ENCODE measurements at places on chromosomes 13 and 19.

DNA sequence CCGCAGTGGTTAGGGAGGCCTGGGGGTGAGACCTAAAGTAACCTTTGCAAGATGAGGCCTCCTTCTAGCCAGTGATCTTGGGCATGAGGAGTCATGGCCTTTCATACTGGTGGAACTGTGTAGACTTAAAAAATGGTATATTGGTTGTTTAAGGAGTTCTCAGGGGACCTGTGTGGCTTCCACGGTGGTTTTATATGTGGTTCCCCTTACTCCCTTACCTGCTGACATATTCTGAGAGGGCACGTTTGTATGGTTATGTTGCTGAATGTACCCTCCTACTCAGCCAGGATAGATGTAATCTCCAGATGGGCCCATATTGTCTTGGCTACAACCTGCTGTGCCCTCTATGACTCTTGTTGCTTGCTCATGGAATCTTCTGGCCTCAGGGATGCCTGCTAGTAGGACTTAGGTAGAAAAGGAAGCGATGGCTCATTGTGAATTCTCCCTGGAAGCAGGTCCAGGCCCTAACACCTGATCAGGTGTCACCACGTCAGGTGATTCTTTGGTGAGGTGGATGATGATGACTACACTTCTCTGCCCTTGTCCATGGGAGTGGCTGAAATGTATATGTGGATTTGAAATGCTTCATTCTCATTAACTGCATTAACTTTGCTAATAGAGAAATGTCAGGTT lies 1.8 kb downstream of the ZNF460 start:
- DNase-seq = no peak

DNA sequence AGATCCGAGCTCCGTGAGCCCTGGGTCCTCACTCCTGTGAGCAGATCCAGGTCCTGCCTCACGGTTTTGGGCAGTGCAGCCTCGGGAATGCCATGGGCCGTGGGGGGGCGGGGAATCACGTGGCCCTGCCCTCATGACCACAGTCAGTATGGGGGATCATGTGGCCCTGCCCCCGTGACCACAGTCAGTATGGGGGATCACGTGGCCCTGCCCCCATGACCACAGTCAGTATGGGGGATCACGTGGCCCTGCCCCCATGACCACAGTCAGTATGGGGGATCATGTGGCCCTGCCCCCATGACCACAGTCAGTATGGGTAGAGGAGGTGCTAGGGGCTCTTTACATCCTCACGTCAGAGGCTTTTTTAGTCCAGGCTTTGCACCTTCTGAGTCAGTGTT lies 64.3 kb upstream of the F7 start:
- DNase-seq = no peak

DNA sequence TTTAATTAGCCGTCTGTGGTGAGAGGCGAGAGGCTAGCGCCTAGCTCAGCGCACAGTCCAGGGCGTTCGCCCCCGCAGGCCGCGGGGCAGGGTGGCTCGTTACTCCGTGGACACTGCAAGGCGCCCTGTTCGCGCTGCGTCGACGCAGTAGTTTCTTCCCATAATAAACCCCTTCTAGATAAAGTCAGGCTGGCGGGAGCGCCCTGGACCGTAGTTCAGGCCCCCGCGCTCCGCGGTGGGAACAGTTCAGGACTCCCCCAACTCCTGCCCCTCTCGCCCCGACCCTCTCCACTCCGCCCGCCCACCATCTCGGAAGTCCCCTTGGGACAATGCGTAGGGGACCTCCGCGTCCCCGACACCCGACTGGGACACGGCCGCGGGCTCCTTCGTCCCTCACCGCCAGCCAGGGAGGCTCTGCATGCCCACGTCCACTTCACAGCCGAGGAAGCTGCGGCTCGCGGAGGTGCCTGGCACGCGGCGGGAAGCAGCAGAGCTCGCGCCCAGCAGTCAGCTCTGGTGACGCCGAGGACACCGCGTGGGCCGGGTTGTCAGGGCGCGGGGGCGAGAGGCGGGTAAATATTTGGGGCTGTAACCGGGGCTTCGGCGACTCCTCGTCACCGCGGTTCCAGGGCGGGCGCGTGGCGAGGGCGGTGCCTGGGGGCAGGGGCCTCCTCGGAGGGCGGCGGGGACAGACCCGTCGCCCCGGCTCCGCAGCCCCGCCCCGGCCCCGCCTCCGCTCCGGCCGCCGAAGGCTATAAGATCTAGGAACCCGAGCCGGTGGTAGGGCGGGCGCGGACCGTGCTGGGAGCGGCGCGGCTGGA lies at the start of gene RGCC:
TSS of gene RGCC (plus strand) at position 783 of the 821 bp plus-strand sequence. CDS start 158 bp downstream, outside the sequence.
- peak; percentile 96 for DNase-seq

- DNase-seq = no peak
These were observed 260.4 kb downstream of the NALCN start for GRCh38 chr13:101155920-101156319.

DNA sequence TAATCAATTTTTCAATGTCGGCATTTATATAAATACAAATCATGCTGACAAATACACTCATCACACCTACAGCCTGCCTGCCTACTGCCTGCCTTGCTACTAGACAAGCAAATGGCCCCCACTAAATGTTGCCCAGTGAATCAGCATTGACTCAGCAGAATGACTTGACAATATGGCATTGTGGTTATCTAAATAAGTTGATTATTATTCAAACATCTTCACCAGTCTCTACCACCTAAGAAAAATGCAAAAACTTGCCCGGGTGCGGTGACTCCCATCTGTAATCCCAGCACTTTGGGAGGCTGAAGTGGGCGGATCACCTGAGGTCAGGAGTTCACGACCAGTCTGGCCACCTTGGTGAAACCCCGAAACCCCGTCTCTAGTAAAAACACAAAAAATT lies 296.1 kb downstream of the PCDH9 start:
- no peak for DNase-seq

GRCh38 chr13:30456290-30456689 lies 9.4 kb downstream of the HMGB1 start:
- DNase-seq = no peak

GRCh38 chr13:32381539-32381938 lies 46.4 kb downstream of the N4BP2L1 start:
- no peak for DNase-seq

DNA sequence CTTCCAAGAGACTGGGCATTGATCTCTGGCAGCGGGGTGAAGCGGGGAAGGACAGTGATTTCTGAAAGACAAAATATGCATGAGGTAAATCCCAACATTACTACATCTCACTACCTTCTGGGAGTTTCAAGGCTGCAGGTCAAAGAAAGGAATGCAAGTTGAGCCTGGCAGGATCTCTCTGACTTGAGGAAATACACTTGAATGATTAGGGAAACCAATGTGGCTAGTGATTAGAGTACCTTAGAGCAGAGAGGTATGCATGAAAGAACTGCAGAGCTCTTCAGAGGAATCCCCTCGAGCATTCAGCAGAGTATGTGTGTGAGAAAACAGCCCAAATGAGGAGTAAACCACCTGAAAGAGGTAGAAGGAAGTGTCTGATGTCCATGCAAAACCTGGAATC lies 2874.1 kb upstream of the PCDH20 start:
- DNase-seq = no peak

- no peak for DNase-seq
These were observed 41.0 kb downstream of the MLLT1 start for GRCh38 chr19:6238643-6239281.

- DNase-seq = no peak
These were observed 4.3 kb downstream of the BBC3 start for GRCh38 chr19:47226426-47227351.

- DNase-seq = no peak
These were observed 9.5 kb downstream of the ERFL start for GRCh38 chr19:41918653-41919244.

DNA sequence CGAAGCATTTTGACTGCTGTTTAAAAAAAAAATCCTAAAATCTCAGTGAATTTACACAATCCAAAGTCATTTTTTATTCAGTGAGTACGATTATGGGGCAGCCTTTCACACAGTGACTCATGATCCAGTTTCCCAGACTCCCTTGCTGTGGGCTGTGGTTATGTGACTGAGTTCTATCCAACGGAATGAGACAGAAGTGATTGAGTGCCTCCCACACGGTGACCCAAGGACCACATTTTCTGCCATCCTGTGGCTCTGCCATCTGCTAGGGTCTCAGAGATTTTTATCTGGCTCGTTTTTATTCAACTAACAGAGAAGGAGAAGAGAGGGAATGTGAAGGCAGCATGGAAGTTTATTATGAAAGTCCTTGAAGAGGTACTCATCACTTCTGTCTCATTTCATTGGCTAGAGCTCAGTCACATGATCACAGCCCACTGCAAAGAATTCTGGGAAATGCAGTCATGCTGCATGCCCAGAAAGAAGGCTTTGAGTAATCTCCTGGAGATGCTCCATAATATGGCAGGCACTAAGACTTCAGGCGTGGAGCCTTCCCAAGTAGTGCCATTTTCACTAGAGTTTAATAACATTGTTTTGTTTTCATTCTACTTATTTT lies 999.4 kb downstream of the UQCRFS1 start:
- DNase-seq = no peak

GRCh38 chr13:72204291-72204690 lies 337.3 kb upstream of the DACH1 start:
- no peak for DNase-seq

GRCh38 chr13:60386250-60386649 lies 10.8 kb upstream of the TDRD3 start:
- no peak for DNase-seq

DNA sequence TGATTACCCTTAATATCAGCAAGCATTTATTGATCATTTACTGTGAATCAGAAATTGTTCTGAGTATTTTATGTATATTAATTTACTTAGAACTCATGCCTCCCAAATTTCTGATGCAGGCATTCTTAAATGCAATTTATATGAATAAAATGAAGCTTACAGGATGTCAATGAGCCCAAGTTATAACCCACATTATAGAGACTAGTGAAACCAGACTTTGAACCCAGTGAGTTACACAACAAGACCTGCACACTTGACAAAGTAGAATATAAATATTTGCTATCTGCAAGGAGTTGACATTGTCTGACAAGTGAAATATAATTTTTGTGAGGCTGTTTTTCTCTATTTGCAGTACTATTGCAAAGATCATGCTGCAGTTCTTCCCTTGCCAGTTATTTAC lies 656.0 kb downstream of the GPC5 start:
- DNase-seq = no peak

GRCh38 chr13:41289463-41289881 lies 21.6 kb upstream of the NAA16 start:
- DNase-seq = no peak

GRCh38 chr13:41788552-41788951 lies 172.4 kb downstream of the VWA8 start:
- DNase-seq = no peak

DNA sequence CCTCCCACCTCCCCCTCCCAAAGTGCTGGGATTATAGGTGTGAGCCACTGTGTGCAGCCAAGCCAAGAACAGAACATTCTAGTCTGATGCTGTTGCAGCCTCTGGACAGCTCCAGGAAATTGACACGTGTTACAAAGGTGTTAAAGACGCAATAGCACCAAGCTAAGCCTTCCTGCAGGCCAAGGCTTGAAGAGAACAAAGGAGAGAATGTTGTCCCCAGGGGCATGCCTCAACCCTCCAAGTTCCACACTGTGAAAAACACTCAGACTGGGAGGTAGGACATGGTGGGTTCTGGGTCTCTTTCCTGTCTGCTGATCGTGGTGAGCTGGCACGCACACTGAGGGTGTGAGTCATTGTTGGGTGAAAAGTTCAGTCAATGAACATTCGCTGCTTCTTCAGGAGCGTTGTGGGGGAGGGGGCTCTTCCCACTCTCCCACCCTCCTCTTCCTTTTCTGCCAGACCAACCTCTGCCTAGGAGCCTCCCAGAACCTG lies 5.3 kb upstream of the PTPRS start:
- no peak for DNase-seq

DNA sequence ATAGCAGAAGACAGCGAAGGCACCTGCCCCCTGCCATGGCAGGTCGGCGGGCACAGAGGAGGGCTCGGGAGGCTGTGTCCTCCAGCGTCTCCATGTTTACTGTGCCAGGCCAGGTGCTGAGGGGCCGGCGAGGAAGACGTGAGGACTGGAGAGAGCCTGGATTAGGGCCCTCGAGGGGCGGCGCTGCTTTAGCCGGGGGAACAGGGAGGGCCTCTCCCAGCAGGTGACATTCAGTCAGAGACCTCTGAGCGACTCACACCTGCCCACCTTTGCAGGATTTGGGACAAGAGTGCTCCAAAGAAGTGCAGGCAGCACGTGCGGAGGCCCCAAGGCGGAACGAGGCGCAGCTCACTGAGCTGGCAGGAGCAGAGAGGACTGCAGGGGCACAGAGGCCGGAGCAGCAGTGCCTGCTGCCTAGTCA lies 17.6 kb downstream of the KDM4B start:
- no peak for DNase-seq

DNA sequence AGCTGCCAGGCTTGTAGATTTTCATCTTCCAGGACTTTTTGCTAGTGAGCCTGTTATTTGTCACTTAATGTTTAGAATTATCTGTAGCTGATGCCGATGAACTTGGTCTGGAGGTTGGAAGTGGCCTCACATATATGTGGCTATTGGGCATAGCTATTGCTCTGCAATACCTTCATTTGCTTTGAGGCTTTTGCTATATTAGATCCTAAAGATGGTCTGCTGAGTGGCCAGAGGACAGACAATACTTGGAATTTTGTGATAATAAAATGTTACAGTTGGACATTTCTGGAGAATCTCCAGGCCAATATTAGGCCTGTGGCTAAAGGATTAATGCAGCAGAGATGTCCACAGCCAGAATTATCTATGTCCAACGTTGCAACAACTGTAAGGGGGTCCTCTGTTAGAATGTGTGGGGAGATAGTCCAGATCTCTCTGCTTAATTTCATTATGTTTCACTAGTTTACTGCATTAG lies 222.3 kb downstream of the GPC5 start:
- no peak for DNase-seq

Measured in T-helper 22 cell (primary cell).